ENCODE measurements at places on chromosomes 16 and 17.

- DNase-seq: no peak
These were observed 93.1 kb downstream of the CNTNAP4 start for GRCh38 chr16:76370344-76370743.

GRCh38 chr16:1871974-1872635, at the start of gene MEIOB:
MEIOB (minus strand) TSS chr16:1872164; CDS start chr16:1868175, 3,989 bp downstream.
- DNase-seq: peak; percentile 5

GRCh38 chr16:69302301-69302700, 8.8 kb upstream of the VPS4A start:
- DNase-seq: no peak

DNA sequence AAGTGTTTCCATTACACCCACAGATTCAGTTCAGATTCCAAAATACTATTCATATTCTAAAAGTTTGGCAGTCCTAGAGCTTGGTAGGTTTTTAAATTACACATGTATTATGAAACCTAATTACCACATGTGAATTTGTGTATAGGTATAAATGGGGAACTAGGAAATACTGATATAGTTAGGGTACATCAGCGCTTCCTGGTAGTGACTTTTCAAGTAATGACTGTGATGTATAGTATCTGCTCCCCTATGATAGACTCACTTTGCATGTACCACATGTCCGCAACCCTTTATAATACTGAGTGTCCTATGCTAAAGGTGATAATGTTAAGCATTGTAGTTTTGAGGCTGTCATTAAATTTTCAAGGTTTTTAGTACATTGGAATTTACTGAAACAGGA, 22.9 kb downstream of the CDK12 start:
- no peak for DNase-seq

DNA sequence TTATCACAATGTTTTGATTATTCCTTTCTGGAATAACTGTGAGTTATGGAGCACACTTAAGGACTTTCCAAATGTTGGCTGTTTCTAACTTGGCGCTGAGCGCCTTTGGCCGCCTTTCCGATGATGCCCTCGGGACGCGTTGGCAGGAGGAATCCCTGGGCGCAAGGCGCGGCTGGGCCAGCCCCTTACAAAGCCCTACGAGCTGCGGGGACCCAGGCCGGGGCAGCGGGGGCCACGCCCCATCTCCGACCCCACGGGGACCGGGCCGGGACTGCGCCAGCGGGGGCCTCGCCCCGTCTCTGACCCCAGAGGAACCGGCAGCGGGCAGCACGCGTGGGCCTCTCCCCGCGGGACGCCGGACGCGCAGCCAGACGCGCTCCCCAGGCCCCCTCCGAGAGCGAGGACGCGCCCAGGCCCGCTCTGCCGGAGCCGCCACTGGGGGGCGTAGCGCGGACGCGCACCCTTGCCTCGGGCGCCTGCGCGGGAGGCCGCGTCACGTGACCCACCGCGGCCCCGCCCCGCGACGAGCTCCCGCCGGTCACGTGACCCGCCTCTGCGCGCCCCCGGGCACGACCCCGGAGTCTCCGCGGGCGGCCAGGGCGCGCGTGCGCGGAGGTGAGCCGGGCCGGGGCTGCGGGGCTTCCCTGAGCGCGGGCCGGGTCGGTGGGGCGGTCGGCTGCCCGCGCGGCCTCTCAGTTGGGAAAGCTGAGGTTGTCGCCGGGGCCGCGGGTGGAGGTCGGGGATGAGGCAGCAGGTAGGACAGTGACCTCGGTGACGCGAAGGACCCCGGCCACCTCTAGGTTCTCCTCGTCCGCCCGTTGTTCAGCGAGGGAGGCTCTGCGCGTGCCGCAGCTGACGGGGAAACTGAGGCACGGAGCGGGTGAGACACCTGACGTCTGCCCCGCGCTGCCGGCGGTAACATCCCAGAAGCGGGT, at the start of gene GAA:
Gene GAA (plus strand): TSS at position 571 of the 935 bp plus-strand sequence. CDS start 3,006 bp downstream, outside the sequence.
- peak; percentile 87 for DNase-seq

DNA sequence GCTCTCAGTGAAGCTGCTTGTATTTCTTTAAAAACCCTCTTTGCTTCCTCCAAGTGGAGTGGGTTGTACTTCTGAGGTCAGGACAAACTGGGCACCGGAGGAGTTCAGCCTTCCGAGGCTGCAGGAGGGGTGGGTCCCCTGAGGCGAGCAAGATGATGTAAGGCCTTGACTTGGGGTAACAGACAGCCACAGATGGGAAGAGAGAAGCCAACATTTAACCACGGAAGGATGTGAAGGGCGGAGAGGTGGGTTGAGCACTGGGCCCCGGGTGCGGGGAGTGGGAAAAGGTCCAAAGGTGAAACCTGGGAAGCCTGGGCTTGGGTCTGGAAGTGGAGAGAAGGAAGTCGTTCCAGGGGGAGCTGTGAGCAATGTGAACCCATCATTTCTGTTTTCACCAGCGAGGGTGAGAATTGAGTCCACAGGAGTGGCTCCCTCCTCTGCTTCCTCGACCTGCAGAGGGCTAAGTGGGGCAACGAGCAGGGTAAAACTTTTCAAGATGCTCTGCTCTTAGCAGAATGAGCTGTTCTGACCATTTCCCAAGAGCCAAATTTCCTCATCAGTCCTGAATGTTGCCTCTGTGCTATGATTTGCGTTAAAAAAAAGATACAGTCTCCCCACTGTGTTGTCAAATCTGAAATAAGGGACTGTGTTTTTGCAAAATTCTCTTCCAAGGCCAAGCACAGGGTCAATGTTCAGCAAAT, 137.7 kb upstream of the CRHR1 start:
- DNase-seq: no peak

DNA sequence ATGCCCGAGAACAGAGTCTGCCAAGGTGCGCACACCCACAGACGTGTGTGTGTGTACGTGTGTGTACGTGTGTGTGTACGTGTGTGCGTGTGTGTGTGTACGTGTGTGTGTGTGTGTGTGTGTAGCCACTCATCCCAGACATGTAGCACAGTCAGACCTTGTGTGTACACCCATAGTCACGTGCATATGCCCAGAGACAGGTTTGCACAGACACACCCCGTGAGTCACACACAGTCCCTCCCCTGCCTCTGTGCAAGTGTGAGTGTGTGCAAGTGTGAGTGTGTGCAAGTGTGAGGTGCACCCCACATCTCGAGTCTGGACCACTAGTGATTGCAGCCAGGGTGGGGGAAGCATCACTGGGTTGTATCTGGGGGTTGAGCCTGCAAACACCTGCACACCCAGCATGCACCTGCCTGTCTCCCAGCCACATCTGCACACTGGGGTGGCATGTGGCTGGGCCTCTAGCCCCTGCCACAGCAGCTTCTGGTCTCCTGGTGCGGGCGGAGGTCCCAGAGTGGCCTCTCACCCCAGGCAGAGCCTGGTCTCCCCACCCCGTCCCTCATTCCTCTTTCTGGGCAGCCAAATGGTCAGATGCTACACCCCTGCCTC, 23.6 kb downstream of the BAHCC1 start:
- DNase-seq: no peak

DNA sequence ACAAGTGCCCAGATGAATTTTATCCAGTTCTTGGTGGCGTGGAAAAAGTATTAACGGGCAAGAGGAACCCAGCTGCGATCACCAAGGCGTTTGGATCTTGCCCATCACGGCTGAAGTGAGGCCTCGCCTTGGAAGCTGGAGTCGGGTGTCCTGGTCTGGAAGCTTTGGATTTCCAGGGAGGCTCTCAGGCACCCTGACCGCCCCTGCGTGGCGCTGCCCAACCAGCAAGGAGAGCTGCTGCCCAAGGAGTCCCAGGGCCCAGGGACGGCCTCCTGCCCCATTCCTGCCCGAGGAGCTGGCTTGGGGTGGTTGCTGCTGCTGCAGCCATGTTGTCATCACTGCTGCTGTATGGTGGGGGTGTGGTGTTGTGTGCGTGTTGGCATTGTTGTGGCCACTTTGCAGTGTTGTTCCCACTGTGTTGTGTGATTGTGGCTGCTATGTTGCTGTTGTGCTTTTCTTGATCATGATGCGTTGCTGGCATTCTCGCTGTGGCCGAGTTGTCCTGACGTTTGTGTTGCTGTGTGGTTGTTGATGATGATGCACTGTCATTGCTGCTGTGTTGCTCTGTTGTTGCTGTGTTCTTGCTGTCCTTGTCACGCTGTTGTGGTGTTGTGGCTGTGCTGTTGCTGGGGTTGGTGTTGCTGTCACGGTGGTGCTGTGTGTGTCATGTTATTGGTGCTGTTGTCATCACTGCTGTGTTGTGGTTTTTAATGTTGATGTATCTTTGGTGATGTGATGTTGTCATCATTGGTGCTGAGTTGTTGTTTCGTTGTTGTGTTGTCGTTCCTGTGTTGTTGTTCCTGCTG, 318.8 kb downstream of the C16orf95 start:
- no peak for DNase-seq

DNA sequence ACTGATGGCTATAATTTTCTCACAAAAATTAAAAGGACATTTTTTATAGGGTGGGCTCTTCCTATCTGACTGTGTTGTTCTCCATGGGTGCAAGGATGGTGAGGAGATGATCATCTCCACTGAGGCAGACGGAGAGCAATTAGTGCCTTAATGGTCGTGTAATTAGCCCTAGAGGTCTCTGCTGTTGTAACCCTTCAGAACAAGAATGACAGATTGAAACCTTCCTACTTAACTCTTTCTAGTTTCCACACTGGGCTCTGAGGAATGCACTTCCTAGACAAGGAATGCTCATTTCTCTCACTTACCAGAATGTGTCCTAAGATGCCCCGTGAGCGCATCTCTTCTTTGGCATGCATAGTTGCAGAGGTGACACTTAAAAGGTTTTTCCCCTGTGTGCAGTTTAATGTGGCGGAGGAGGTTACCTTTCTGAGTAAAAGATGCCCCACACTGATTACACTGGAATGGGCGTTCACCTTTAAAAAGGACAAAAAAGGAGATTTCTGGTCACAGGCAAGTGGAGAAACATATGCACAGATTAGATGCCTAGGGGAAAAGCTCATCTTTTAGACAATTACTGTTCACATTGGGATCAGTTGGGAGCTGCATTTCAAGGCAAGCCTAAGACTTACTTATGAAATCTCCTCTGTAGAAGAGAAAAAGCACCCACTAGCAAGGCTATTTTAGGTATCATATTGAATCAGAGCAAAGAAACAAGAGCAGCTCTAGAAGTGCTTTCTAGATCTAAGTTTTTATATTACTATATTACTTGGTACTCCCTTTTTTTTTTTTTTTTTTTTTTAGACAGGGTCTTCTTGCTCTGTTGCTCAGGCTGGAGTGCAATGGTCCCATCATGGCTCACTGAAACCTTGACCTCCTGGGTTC, 53.6 kb downstream of the GRB7 start:
- no peak for DNase-seq

DNA sequence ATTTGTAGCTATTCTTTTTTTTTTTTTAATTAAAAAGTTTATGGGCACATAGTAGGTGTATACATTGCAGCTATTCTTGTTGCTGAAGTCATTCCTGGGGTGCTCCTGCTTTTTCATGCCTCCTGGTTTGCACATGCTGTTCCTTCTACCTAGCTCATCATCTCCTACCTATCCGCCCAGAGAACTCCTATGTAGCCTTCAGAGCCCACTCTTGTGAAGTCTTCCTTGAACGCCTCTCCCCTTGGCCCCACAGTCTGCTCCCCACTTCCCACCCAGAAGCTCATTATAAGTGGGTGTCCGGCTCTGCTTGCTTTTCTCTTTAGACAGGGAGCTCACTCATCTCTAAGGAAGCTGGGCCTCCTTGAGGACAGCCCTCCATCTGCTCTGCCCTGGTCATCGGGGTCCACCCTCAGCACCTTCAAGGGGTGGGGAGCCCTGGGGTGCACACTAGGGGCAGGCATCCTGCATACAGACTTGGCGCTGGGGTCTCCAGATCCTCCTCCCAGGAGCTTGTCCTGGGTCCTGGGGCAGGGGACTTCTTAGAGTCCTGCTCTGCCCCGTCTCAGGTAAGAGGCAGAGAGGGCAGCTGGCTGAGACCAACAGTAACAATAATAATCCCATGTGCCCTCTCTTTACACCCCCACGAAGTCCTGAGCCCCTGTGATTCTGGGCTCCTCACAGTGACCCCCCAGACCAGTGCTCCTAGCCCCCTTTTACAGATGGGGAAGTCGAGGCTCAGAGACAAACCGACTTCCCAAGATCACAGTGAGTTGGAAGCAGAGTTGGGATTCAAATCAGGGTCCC, 3.5 kb upstream of the B9D1 start:
- no peak for DNase-seq

DNA sequence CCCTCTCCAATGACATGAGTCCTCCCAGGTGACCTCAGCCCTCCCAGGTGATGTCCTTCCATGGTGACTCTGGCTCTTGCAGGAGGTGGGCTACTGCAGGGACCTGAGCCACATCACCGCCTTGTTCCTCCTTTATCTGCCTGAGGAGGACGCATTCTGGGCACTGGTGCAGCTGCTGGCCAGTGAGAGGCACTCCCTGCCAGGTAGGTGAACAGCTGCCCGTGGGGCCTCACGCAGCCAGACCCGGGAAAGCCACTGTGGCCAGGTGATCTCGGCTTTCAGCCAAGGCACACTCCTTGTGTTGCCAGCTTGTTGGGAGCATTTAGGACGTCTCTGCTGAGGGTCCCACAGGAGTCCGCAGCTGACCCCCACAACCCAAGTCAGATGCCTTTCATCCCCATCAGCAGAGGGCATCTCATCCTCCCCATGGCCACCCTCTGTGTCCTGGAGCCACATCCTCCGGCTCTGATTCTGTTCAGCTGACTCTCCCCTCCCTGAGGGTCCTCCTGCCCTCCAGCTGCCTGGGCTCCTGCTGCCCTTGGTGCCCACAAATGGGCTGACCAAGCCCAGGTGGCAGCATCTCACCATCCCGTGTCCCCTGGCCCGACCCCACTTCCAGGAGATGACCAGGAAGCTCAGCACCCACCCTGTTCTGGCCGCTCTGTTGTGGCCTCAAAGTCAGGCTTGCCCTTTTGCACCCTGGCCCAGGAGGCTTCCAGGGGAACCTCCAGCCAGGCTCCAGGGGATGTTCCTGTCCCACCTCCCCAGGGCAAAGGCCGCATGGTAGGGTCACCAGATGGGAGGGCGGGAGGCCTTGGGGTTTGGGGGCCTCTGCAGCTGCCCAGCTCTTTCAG, 20.1 kb downstream of the USP6 start:
- DNase-seq: no peak

- no peak for DNase-seq
These were observed 55.8 kb upstream of the GSE1 start for GRCh38 chr16:85557083-85557970.

GRCh38 chr17:10633738-10634379, 23.2 kb downstream of the MYH3 start:
- no peak for DNase-seq

DNA sequence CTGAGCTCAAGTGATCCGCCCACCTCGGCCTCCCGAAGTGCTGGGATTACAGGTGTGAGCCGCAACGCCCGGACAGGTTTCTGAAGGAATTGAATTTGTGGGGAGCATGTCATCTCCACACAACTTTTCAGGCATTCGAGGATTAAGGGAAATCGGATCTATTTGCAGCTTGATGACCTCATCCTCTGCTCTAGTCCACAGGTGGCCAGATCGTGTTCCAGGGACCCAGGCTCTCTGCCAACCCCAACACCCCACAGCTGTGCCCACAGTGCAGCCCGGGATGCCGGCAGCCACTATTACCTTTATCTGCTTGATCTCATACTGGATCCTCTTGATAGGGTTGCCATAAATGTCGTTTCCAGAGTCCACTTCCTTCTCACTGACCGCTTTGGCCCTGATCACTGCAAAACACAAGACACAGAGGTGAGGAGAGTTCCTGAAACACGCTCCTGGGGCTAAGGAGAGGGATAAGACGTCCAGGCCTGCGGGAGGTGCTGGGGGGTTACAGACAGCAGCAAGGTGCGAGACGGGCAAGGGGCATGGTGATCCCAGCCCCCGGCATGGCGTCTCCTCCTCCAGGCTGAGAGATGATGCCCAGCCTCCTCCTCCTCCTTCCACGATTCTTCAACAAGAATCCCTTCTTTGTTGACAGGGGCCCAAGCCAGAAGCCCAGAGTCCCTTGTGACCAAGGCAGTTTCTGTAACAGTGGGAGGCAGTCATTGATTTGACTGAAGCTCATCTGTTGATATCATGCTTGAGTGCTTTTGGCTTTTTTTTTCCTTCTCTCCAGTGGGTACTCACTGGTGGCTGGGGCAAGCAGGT, 29.3 kb downstream of the CEP295NL start:
- no peak for DNase-seq
